A549 treated with GW870086 at 1 μM for 4 hours (cell line): ENCODE measurements at places on chromosomes 1 and 21. TPM values are rescaled to one million over a fixed set of nuclear protein-coding genes. Genes with fewer than 3 reads are reported as not detected.

The MMEL1 gene
- not detected in 5 replicates for total RNA-seq

The DNASE2B gene
- not detected in 5 replicates for total RNA-seq

The EPS8L3 gene
- 0.47 to 1.6 TPM (median 0.85 TPM) in 5 replicates for total RNA-seq

The EXTL1 gene
- total RNA-seq = 0.08 TPM in 1 of 5 replicates, not detected in the others

The TCHH gene
- 0.26 to 0.34 TPM (median 0.28 TPM) in 5 replicates for total RNA-seq

The UCK2 gene
- total RNA-seq = 122 to 131 TPM (median 125 TPM) in 5 replicates

The DNM3 gene
- 0.27 to 0.80 TPM (median 0.62 TPM) in 5 replicates for total RNA-seq

The TNFRSF25 gene
- total RNA-seq = 3.3 to 5.0 TPM (median 4.5 TPM) in 5 replicates

The HCN3 gene
- total RNA-seq = 3.2 to 6.4 TPM (median 5.2 TPM) in 5 replicates

The LEPR gene
- 2.0 to 3.5 TPM (median 2.9 TPM) in 5 replicates for total RNA-seq

The LY9 gene
- total RNA-seq = 0.11 to 0.22 TPM (median 0.16 TPM) in 5 replicates

The HTR6 gene
- total RNA-seq = 0.07 to 0.14 TPM (median 0.14 TPM) in 5 replicates

The IL6R gene
- total RNA-seq = 20.4 to 27.1 TPM (median 25.7 TPM) in 5 replicates

The SLC1A7 gene
- total RNA-seq = 0.05 TPM in 1 of 5 replicates, not detected in the others

The RBP7 gene
- total RNA-seq = 6.2 to 7.8 TPM (median 6.9 TPM) in 5 replicates

The FABP3 gene
- total RNA-seq = not detected in 5 replicates

The CELF3 gene
- total RNA-seq = 0.05 TPM in 1 of 5 replicates, not detected in the others

The TMEM61 gene
- total RNA-seq = 0.13 to 0.62 TPM (median 0.55 TPM) in 5 replicates

The ARHGEF10L gene
- 5.5 to 8.0 TPM (median 7.5 TPM) in 5 replicates for total RNA-seq

The RCSD1 gene
- total RNA-seq = 0.06 to 0.14 TPM in 2 of 5 replicates, not detected in the others

The APOBEC4 gene
- not detected in 5 replicates for total RNA-seq

The DSCAM gene
- not detected in 5 replicates for total RNA-seq

The SLC25A34 gene
- 0.09 to 0.77 TPM (median 0.39 TPM) in 4 of 5 replicates, not detected in the other for total RNA-seq

The RHBG gene
- not detected in 5 replicates for total RNA-seq
